ENCODE measurements at places on chromosomes 3 and 15. TPM values are rescaled to one million over a fixed set of nuclear protein-coding genes. Genes with fewer than 3 reads are reported as not detected.
A peak's percentile ranks its signal among the peaks of the same experiment; 100 is the strongest.

- no peak for DNase-seq
These were observed 56.5 kb downstream of the MCTP2 start for GRCh38 chr15:94287794-94288246.

GRCh38 chr3:86930831-86931230, 60.1 kb downstream of the VGLL3 start:
- no peak for DNase-seq

The TMEM43 gene
- 103 TPM for total RNA-seq

DNA sequence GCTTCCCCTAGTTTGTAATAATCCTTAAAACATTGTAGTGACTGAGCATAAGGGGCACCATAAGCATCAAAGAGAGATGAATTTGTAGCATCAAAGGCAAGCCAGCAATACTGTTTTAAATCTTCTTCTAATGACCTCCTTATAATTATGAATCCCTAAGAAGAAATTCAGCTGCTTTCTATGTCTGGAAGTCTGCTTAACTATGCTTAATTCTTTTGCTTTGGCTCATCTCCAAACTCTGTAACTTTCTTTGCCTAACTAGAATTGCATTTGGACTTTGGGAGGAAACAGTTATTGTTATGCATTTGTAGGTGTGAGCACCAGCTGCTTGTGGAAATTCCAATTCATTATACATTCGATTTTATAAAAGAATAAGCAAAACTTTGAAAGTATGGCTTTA, 117.7 kb upstream of the SPATA16 start:
- no peak for DNase-seq

GRCh38 chr3:156750191-156750873, 75.8 kb upstream of the LEKR1 start:
- DNase-seq, result peak; percentile 64

DNA sequence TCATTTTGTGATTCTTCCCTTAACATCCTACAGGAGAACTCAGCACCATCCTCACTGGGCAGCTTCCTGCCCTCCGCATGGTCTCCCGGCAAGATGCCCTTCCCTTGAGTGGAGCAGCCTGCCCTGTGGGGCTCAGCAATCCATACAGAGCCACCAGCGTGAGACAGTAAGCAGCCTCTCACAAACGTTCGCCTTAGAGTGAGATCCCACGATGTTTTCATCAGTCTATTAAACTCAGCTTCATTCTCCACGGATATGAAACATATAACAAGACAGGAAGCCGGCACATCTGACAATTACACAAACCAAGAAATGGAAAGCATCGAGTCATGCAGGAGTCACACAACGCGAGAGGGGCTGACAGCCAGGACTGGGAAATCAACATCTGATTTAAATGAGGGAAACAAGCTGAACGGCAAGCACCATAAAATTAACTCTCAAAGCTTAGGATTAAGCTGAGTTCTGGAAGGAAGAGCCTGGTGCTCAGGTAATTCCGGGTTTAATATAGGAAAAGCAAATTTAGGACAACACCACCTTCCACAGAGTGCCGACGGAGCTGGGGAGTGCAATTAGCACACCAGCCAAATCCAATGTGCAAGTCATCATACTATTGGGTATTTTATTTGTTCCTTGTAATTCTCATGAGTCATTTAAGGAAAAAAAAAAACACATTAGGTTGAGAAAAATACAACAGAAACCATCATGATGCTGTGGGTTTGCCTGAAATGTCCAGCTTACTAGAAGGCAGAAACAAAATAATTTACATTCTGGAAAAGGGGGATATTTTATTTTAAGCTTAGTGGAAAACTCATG, 272.0 kb downstream of the OCA2 start:
- peak; percentile 58 for DNase-seq

DNA sequence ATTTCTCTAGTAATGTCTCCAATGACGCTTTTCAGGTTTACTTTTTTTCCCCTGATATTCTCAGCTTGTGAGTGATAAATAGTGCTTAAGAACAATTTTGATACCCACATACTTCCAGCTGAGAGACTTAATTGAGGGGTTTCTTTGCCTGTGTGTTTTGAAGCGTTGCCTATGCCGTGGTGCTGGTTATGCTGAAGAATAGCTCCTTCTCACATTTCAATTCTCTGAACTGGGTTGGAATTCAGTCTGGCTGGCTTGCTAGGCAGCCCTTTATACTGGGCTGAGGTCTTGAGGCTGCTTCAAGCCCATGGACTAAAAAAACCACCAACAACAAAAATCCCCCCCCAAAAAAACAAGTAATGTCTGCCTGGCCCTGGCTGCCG, 87.4 kb downstream of the CHST2 start:
- DNase-seq, result no peak

GRCh38 chr15:33152502-33153109, 41.9 kb downstream of the FMN1 start:
- DNase-seq, result no peak

GRCh38 chr15:58918239-58918638, 15.2 kb downstream of the SLTM start:
- DNase-seq, result no peak

The SAMD7 gene
- not detected for total RNA-seq

- no peak for DNase-seq
These were observed 60.8 kb downstream of the PLOD2 start for GRCh38 chr3:146100180-146100579.

The PRKAR2A gene
- total RNA-seq, result 37.0 TPM

DNA sequence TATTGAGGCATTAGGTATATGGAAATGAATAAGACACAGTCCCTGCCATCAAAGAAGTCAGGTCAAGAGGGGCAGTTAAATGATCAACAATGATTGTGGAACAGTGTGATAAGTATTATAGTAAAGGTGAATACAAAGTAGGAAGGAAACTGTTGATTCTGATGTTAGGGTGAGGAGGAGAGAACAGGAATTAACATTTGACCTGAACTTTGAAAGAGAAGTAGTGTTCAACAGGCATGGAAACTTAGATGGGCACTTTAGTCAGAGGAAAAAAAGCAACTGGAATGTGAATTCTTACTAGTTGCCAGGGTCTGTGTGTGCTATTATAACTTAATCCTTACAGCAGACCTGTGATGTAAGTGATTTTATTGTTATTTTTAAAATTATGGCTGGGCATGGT, 17.6 kb downstream of the HACD3 start:
- DNase-seq, result no peak

The SNX22 gene
- 1.7 TPM for total RNA-seq

The AHSG gene
- not detected for total RNA-seq
